Left ventricle myocardium inferior (tissue), 1 donor: ENCODE measurements at places on chromosomes 16 and 17. TPM values are rescaled to one million over a fixed set of nuclear protein-coding genes. Genes with fewer than 3 reads are reported as not detected.
A peak's percentile ranks its signal among the peaks of the same experiment; 100 is the strongest.

The PRDM7 gene
- total RNA-seq, result not detected

- DNase-seq, result peak; percentile 50
Observed at GRCh38 chr16:87740909-87741424, 24.8 kb downstream of the KLHDC4 start.

- peak; percentile 52 for DNase-seq
Observed at GRCh38 chr17:18009609-18010420, 29.2 kb downstream of the ATPAF2 start.

DNA sequence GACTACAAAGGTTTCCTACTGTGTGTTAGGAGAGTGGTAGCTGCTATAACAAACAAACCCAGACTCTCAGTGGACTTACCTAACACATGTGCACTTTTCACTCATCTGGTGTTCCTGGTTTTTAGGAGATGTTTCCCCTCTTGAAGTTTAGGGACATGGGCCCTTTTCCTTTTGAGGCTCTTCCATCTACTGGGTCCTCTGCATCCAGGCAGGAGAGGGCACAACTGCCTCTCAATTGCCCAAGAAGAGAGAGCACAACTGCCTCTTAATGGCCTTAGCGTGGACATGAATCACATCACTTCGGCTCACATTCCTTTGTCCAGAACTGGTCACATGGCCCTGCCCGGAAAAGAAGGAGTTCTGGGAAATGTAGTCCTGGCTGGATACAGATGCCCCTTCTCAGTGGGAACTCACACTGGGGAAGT is 9.8 kb upstream of the TNRC6C start:
- no peak for DNase-seq

- no peak for DNase-seq
Observed at GRCh38 chr17:68803164-68803929, 151.8 kb downstream of the ABCA8 start.

DNA sequence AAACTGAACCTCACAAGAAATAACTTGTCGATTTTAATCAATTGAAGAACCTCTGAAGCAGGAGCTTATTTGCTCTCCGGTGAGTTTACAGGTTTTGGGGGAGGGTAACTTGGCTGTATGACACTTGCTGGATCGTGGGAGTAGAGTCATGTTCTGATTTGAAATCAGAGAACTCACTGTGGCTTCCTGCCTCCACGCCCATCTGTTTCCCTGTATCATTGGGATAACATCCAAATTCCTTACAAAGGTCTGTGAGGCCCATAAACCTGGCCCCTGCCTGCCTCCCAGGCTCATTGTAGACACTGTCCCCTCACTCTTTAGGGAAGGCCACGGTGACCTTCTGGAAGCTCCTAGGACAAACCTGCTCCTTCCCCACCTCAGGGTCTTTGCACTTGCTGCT is 48.3 kb downstream of the C17orf67 start:
- DNase-seq, result no peak

The RNF43 gene
- 4.7 TPM for total RNA-seq

The TBX21 gene
- total RNA-seq, result 0.25 TPM

The C16orf86 gene
- total RNA-seq, result 2.9 TPM

DNA sequence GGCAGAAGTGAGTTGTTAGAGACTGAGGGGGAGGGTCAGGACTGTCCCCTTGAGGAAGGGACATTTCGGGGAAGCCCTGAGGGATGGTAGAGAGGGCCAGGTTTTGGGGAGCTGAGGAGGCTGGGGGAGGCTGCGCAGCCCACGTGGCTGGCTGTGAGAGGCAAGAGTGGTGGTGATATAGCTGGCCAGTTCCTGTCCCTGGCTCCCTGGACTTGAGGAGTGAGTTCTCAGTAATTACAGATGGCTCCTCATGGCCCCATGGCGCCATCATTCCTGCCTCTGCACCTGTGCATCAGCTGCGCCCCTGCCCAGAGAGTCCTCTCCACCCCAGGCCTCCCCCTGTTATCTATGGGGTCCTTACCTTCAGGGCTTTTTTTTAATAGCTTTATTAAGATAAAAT is 30.3 kb downstream of the MPRIP start:
- no peak for DNase-seq

GRCh38 chr17:81483085-81483861 is 29.3 kb downstream of the ACTG1 start:
- peak; percentile 64 for DNase-seq

The DOC2B gene
- total RNA-seq, result 2.7 TPM

GRCh38 chr17:31417051-31417792 is 25.7 kb downstream of the RAB11FIP4 start:
- no peak for DNase-seq

DNA sequence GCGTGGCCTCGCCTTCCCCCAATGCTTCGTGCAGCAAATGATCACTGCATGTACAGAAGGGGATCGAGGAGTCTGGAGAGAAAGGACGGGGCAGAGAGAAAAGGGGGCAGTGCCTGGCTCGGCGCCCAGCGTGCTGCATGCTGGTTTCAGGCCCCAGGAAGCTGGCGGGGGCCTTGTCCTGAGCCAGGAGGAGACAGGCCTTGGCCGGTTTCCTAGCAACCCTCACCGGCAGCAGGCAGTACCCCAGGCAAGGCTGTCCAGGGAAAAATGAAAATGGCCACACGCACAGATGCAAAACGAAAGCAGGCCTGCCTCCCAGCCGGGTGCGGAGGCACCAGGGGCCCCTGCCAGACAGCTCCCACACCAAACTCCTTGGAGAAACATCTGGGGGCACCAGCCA is 126.3 kb downstream of the ZFHX3 start:
- DNase-seq, result no peak

The STH gene
- total RNA-seq, result not detected

The FSCN2 gene
- 0.38 TPM for total RNA-seq

- no peak for DNase-seq
Observed at GRCh38 chr17:64399071-64399766, 8.6 kb upstream of the PECAM1 start.

The CLEC19A gene
- not detected for total RNA-seq

The EVI2A gene
- total RNA-seq, result 2.9 TPM

DNA sequence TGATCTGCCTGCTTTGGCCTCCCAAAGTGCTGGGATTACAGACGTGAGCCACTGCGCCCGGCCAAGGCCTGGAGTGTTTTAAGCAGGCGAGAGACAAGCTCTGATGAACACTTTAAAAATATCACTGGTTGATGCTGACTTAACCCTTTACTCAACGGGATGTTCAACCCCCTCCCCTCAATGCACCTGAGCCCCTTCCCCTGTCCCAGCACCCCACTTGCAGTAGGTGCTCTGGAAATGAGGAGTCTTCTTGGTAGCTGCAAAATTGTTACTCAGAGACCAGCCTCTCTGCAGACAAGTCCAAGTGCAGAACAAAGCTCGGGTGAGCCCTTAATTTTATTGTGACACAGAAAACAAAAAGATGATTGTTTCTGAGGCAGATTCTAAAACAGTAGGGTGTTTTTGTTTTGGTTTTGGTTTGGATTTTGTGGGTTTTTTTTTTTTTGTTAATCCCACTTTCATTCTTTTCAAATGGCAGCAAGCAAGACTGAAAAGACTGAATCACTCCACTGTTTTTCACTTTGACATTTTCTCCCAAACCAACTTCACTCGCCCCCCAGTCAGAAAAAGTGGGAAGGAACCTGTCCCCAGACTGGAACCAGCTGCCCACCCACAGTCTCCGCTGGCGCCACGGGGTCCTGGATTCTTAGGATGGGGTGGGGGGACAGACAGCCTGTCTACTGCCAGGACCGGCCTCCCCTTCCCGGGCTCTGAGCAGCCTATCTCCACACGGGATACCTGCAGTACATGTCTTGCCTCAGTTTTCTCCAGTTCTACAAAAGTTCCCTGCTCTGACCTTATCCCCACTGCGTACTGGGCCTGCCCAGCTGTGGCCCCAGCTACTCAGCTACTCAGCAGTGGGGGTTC is 5.2 kb upstream of the PLLP start:
- no peak for DNase-seq

The CLEC10A gene
- 2.9 TPM for total RNA-seq
